ENCODE measurements at places on chromosomes 6 and 20. TPM values are rescaled to one million over a fixed set of nuclear protein-coding genes. Genes with fewer than 3 reads are reported as not detected.

ENPP5 gene
- under 0.01 TPM for total RNA-seq

GSTA3 gene
- total RNA-seq: 0.17 TPM

STK38 gene
- 11.6 TPM for total RNA-seq

CALHM6 gene
- total RNA-seq: not detected

ZNF311 gene
- total RNA-seq: 1.6 TPM

CPNE1 gene
- total RNA-seq: 177 TPM

OOEP gene
- not detected for total RNA-seq

HLA-DQB1 gene
- not detected for total RNA-seq

PDCD2 gene
- total RNA-seq: 31.2 TPM

KIF25 gene
- total RNA-seq: not detected

CCDC170 gene
- total RNA-seq: 0.47 TPM
